Upper lobe of left lung (tissue), 6 donors: ENCODE measurements at places on chromosomes 6 and 20.

- DNase-seq, result no peak
Measured at GRCh38 chr20:1430004-1430451, 36.6 kb downstream of the NSFL1C start.

DNA sequence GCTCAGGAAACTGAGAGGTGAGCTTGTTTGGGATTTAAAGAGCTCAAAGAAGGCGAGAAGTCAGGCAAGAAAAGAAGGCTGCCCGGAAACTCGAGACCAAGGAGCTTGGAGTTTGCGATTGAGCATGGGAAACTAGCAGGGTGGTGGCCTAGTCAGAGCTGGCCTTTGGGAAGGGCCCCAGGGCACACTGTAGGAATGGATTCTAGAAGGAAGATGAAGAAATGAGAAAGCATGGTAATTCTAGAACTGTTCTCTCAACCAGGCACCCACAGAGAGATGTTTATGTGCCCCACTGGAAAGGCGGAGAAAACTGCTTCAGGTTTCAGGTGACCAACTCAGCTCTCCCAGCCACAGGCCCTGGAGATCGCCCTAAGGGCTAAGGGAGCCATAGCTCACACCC, 126.2 kb downstream of the FOXO3 start:
- DNase-seq, result no peak

- no peak for DNase-seq
Measured at GRCh38 chr6:96299525-96299924, 222.1 kb upstream of the UFL1 start.

DNA sequence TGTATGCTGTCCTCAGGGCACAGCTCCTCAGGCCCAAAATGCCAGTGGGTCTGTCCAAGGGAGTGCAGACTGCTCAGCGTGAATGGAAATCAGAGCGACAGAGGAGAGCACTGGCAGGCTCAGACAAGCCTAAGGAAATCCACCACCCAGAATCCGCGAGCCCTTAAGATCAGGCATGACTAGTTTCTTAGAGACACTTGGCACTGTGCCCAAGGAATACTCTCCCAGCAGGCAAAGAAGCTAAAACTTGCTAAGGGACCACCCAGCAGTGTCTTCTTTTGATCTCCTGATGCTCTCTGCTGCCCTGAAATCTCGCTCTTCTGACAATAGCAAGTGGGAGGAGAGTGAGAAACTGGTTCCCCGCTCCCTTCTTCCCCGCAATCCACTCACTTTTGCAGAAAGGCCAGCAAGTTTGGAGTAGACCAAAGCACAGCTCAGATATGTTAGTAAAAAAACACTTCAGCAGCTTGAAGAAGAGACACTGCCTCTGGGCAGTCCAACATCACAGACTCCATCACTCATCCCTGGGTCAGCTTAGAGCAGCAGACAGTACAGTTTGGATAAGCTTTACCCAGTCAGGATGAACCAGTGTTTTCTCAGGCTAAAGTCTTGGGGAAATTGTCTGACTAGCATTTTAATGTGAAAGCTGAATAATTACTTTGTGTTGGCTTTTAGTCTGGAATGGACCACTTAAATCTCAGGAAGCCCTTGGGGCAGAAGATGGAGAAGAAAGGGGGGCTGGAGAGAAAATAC, 32.4 kb downstream of the TRAF3IP2 start:
- no peak for DNase-seq

DNA sequence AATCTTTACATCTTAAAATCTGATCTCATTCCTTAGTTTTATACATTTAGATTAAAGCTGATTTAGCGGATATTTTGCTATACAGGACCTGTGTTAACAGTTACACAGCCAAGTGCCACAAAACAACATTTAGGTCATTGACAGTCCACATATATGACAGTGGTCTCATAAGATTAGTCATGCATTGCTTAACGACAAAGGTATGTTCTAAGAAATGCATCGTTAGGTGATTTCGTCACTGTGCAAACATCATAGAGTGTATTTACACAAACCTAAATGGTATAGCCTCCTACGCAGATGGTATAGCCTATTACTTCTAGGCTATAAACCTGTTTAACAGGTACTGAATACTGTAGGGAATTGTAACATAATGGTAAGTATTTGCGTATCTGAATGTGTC, 21.6 kb downstream of the ADGRG6 start:
- no peak for DNase-seq

- no peak for DNase-seq
Measured at GRCh38 chr6:87925373-87926060, 122.1 kb upstream of the SPACA1 start.

DNA sequence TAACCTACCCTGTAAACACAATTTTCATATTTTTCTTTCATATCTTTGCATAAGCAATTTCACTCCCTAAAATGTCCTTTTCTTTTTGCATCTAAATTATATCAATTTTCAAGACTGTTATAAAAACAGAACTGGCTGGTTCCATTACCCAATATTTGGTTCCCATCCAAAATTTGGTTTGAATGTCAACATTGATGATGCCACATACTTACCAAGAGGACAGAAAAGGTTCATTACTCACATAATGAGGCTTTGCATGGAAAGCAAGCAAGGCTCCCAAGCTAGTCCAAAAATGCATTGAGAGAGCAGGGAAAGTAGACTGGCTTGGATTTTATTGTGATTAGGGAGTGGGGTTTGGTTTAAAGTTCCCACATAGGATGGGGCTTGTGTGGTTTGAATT, 144.4 kb upstream of the AKIRIN2 start:
- DNase-seq, result no peak

DNA sequence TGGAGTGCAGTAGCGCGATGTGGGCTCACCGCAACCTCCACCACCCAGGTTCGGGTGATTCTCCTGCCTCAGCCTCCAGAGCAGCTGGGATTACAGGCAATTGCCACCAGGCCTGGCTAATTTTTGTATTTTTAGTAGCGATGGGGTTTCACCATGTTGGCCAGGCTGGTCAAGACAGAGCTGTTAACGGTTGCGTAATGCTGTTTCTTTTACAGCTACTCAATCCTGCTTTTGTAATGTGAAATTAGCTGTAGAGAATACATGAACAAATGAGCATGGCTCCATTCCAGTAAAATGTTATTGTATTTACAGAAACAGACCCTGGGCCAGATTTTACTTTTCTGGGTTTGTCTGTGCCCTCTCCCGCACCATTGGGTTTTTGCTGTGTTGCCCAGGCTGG, 1.9 kb downstream of the PNLDC1 start:
- no peak for DNase-seq
